ENCODE measurements at places on chromosomes 12 and 14.

DNA sequence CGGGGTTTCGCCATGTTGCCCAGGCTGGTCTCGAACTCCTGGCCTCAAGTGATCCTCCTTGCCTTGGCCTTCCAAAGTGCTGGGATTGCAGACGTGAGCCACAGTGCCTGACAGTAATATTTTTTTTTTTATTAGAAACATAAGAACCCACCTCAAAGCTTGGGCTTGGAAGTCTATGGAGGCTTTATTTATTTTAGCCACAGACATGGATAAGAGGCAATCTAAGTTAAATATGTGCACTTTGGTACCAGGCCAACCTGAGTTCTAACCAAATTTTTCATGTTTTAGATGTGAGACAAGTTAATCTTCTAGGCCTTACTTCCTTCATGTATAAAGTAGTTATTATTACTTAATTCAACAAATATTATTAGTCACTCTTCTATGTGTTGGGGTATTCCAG is 96.9 kb downstream of the RAD51B start:
- no peak for DNase-seq

GRCh38 chr14:55294603-55295002 is 23.4 kb downstream of the FBXO34 start:
- DNase-seq: no peak

- no peak for DNase-seq
Measured at GRCh38 chr14:68602507-68602906, 190.4 kb downstream of the ZFP36L1 start.

GRCh38 chr14:98162856-98163805 is 1108.9 kb downstream of the BCL11B start:
- DNase-seq: no peak

DNA sequence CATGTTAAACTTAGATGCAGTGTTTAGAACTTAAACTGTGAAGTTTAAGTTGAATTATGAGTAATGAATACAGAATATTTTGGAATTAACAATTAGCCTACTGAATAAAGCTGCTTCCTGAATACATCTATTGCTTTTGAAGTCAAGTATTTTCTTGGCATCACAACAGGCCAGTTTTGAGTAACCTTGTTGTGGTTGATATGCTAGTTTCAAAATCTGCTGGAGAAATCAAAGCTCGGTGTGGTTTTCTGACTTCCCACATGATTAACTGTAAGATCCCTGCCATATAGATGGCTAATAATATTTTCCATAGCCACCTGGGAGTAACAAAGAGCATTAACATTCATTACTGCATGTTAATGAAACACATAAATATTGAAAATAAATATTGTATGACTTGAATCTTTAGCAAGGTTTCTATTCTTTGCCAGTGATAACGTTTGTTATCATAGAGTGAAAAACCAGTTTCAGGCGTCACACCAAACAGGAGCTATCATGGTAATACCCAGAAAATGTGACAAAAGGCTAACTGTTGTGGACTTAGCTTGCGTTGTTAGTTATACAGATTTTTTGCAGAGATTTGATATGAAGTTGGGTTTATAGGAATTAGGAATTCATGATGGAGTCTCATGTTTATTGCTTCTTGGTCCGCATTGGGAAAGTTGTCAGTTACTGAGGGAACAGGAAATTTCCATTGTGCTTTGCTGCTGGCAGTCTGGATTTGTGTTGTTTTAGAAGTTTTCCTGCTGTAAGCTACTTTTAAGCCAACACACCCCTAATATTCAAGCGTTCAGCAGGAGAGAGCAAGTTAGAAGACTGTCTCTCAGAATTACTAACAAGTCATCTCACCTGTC is 32.1 kb downstream of the PPFIBP1 start:
- no peak for DNase-seq

DNA sequence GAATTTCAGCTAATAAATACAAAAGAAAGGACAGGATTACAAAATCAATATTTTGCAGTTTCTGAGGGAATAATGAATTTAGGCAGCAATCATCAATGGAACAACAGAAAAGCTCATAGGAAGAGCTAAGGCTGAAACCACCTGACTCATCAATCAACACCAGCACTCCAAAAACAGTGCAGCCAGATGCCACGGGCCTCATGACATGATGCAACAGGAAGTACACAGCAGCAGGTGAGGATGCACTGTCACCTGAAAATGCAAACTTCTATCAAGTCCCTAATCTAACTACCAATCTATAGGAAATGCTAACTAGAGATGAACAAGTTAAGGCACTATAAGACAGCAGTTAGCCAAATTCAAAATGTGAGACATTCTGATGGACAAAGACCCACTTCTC is 21.7 kb downstream of the GNS start:
- DNase-seq: no peak

- DNase-seq: no peak
Measured at GRCh38 chr14:51604073-51604472, 47.6 kb upstream of the FRMD6 start.

DNA sequence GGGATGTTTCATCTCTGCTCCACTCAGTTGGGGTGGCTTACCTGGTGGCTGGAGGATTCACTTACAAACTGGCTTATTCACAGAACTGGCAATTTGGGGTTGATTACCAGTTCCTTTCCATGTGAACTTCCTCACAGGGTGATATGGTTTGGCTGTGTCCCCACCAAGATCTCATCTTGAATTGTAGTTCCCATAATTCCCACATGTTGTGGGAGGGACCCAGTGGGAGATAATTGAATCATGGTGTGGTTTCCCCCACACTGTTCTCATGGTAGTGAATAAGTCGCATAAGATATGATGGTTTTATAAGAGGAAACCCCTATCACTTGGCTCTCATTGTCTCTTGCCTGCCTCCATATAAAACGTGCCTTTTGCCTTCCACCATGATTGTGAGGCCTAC is 26.9 kb upstream of the IGF1 start:
- no peak for DNase-seq

DNA sequence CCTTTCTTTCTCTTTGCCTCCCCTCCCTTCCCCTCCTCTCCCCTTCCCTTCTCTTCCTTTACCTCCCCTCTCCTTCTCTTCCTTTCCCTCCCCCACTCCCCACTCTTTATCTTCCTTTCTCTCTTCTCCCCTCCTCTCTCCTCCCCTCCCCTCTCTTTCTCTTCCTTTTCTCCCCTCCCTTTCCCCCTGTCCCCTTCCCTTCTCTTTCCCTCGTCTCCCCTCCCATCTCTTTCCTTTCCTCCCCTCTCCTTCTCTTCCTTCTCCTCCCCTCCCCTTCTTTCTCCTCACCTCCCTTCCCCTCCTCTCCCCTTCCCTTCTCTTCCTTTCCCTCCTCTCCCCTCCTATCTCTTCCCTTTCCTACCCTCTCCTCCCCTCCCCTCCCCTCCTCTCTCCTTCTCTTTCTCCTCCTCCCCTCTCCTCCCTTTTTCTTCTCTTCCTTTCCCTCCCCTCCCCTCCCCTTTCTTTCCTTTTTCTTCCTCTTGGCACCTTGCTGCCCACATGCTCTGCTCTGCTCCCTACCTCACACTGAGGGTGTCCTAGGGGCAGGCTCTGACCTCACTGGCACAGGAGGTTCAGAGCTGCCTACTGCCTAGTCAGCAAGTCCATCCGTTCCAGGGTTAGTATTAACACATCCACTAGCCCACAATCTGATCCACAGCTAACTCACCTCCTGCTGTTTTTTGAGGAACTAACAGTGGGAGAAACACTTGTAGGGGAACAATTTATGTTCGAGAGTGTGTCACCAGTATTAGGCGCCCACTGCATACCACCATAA is 101.0 kb downstream of the NUAK1 start:
- DNase-seq: no peak

- DNase-seq: no peak
Measured at GRCh38 chr12:56658921-56659320, 13.1 kb upstream of the ATP5F1B start.

DNA sequence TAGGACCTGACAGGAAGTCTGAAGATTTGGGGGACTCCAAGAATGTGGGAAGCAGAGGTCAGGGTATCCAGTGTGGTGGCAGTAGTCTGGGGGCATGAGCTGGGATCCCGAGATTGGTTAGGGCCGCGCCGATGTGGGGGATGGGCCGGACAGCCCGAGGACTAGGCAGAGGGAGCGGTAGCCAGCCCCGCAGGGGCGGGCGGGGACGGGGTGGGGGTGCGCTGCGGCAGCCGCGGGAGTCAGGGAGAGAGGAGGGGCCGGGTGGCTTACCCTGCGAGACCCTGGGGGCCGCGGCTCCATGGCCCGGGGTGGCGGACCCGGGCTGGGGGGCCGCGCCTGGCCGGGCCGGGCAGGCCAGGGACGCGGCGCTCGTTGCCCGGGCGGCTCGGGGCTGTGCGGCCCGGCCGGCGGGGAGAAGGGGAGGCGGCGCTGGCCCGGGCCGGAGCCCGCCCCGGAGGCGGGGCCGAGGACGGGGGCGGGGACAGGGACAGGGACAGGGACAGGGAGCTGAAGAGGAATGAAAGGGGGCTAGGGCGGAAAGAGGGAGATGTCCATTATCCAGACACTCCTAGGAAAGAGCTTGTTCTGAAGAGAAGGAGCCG is 5.6 kb downstream of the ZNF385A start:
- no peak for DNase-seq

GRCh38 chr12:111248236-111249017 is 120.5 kb downstream of the PHETA1 start:
- no peak for DNase-seq

- no peak for DNase-seq
Measured at GRCh38 chr14:63179383-63179782, 24.9 kb upstream of the RHOJ start.

DNA sequence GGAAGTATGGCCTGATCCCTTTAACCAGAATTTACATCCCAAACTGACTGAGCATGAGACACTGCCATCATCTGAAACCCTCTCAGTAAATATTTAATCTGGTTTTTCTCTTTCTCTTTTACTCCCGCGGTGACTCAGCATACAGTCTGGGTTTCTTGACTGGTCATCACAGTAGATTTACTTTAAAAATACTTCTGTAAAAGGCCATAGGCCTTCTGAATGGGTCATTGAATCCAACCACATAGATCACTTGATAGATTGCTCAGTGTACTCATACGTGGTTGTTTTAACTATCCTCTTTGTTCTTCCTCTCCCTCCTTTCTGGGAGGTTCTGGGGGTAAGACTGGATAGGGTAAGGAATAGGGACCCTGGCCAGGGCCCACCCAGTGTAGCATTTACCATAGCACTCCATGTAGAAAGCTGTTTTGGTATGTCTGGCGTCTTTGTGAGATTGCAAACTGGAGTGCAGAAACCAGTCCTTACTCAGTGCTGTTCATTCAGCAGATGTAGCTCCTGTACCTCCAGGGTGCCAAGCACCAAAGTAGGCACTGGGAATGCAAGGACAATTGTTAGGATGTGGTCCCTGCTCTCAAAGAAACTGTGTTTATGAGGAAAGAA is 165.7 kb downstream of the SRGAP1 start:
- no peak for DNase-seq

GRCh38 chr12:45205165-45205825 is 10.6 kb upstream of the ANO6 start:
- no peak for DNase-seq

DNA sequence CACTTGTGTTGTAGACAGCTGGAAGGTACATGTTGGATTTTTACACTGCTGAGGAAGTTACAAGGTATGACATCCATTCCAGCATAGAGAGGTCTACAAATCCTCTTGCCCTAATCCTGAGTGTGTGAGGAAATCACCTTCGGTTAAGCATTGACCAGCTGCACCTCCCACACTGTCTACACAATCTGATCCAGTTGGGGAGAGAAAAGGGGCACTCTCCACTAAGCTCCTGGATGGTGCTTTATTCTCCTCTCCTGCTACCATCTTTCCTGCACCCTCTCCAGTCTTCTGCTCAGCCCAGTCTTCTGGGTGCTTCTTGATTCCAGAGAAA is at the start of gene OR6J1:
OR6J1 (minus strand) TSS at position 48 of the 331 bp plus-strand sequence. CDS start 9,541 bp downstream, outside the sequence.
- no peak for DNase-seq

GRCh38 chr14:77036484-77037214 is 8.1 kb upstream of the IRF2BPL start:
- DNase-seq: no peak

- DNase-seq: no peak
Measured at GRCh38 chr12:42031847-42032564, 112.7 kb downstream of the GXYLT1 start.

DNA sequence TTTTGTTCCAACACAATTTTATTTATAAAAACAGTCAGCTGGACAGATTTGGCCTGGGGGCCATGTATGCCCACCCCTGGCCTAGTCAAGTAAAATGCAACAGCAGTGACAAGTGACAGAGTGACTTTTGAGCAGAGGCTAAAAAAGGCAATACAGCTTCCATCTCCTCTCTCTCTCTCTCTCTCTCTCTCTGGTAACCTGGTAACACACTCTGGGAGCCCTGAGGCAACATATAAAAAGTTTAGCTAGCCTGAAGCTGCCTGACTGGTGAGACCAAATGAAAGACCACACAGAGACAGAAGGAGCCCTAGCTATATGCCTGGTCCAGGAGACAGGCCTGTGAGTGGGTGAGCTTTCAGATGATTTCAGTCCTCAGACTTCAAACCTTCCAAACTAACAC is 105.4 kb downstream of the DENND5B start:
- DNase-seq: no peak

DNA sequence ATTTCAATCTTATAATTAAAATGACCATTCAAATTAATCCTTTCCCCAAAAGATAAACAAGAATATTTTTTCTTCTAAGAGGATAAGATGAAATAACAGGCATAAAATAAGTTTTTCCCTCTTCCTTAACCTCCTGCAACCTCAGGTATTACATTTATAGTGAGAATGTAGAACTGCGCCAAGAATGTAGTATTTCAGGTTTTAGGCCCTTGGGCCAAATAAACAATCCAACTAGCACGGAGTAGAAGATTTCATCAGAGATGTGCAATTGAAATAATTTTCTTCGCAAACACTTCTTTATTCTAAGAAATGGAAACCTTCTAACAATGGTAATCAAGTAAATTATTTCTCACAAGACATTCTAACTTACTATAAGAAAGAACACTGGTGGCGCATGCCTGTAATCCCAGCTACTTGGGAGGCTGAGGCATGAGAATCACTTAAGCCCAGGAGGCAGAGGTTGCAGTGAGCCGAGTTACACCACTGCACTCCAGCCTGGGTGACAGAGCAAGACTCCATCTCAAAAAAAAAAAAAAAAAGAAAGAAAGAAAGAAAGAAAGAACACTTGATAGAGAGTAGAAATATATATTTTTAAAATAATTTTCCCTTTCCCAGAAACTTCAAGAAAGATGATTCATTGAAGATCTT is 100.8 kb downstream of the TAOK3 start:
- no peak for DNase-seq

- DNase-seq: no peak
Measured at GRCh38 chr12:24960222-24960855, 11.4 kb upstream of the BCAT1 start.

- DNase-seq: no peak
Measured at GRCh38 chr14:70891737-70892136, 15.5 kb upstream of the PCNX1 start.

GRCh38 chr14:63477556-63477955 is 65.6 kb downstream of the PPP2R5E start:
- no peak for DNase-seq

- DNase-seq: no peak
Measured at GRCh38 chr12:50110762-50111351, 1.2 kb upstream of the COX14 start.

- DNase-seq: no peak
Measured at GRCh38 chr12:79233341-79233781, 368.8 kb downstream of the SYT1 start.

DNA sequence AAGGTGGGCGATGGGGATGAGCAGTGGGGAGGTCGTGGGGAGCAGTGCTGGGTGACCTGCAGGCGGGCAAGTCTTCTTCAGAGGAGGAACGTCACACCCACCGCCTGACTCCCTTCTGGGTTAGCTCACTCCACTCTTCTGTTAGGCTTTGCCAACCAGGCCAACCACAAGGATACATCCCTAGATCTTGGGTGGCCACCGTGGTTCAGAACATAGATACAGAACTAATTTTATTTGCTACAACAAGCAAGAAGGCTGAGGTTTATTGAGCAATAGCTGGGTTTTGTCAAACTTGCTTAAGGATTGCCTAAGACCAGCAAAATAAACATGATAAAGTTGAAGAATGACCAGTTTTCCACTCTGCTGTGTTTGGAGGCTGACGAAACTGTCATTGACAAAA is 109.4 kb downstream of the DACT1 start:
- no peak for DNase-seq
